ENCODE measurements at places on chromosomes 6 and 20.

DNA sequence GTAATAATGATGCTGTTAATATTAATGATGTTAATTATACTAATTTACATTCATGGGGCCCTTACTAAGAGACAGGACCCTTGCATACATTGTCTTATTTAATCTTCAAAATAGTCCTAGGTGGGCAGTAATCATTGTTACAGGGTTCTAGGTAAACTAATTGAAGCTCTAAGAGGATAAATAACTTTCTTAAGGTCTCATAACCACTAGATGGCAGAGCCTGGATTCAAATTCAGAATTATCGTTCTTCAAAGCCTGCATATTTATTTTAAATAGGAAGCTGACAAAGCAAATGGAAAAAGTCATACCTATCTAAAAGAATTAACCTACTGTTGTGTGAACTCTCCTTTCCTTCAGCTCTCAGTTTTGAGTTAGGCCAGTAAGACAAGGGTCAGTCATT is 23.5 kb downstream of the PTCHD4 start:
- DNase-seq: no peak

- no peak for DNase-seq
These were observed 9.9 kb upstream of the PSMF1 start for GRCh38 chr20:1108437-1108920.

GRCh38 chr6:30599625-30600324 is 17.3 kb downstream of the PPP1R10 start:
- DNase-seq: no peak

DNA sequence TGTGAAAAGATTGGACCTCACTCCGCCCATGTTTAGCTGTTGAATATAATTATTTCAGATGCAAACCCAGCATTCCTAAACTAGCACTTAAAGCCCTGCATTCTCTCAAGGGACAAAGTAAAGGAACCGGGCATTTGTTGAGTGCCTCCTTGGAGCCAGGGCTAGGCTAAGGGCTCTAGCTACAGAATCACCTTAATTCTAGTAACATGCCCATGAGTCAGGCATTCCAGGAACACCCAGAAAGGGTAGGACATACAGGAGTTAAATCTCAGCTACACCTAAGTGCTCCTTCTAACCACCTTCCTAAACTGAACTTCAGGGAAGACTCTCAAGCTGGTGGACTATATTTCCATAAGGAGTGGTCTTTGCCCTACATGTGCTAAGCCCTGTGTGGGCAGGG is 89.4 kb downstream of the SLC24A3 start:
- DNase-seq: no peak

- no peak for DNase-seq
These were observed 44.5 kb upstream of the RPS6KA2 start for GRCh38 chr6:166671434-166672081.

- no peak for DNase-seq
These were observed 115.4 kb downstream of the DTNBP1 start for GRCh38 chr6:15547400-15547799.
